ENCODE measurements at places on chromosomes 1 and 21. TPM values are rescaled to one million over a fixed set of nuclear protein-coding genes. Genes with fewer than 3 reads are reported as not detected.

GRCh38 chr1:93771843-93772242, 90.2 kb upstream of the BCAR3 start:
- no peak for DNase-seq

The PRELP gene
- polyA plus RNA-seq = 14.6 TPM

The TMEM240 gene
- 1.5 TPM for polyA plus RNA-seq

- DNase-seq = no peak
These were observed 187.6 kb upstream of the NRIP1 start for GRCh38 chr21:15252431-15252830.

The CLCA2 gene
- 0.07 TPM for polyA plus RNA-seq

Data from heart left ventricle (tissue), 16 donors.